ENCODE measurements at places on chromosomes 12 and 14. TPM values are rescaled to one million over a fixed set of nuclear protein-coding genes. Genes with fewer than 3 reads are reported as not detected.

The CYP46A1 gene
- 2.7 TPM for total RNA-seq

The CPNE6 gene
- total RNA-seq, result 0.58 TPM

The CCND2 gene
- total RNA-seq, result 203 TPM

The LRP6 gene
- total RNA-seq, result 98.3 TPM

The RNASE9 gene
- total RNA-seq, result not detected

The NXPH4 gene
- 0.79 TPM for total RNA-seq

The STK38L gene
- total RNA-seq, result 77.1 TPM

The NPFF gene
- total RNA-seq, result not detected

The SLC22A17 gene
- 30.5 TPM for total RNA-seq

The DAO gene
- not detected for total RNA-seq

The TSPAN31 gene
- 42.1 TPM for total RNA-seq
